Activated CD4-positive, alpha-beta T cell treated with anti-CD3 and anti-CD28 coated beads for 24 hours (primary cell): ENCODE measurements at places on chromosomes 1 and 21.

DNA sequence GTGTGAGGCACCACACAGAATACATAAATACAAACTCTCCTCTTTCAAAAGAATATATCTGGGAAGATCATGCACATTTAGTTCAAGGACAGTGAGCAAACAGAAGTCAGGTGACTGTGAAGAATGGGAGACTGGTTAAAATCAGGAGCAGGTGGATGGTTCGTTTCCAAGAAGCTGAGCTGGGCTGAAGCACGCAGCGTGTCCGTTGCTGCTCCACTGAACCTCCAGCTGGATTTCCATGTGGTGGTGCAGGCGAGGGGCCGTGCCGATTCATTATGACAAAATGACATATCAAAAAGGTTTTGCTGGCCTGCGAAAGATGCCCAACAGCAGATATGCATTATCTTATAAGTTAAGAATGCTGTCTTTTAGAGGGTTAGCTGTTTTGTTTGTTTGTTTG lies 66.0 kb downstream of the OLIG1 start:
- DNase-seq = no peak

GRCh38 chr1:22815043-22815365 lies 104.4 kb downstream of the EPHB2 start:
- DNase-seq = no peak

GRCh38 chr1:25018110-25018735 lies 88.1 kb upstream of the RUNX3 start:
- DNase-seq = no peak

GRCh38 chr21:42654179-42654912 lies 925 bp downstream of the PDE9A start:
- DNase-seq = no peak

DNA sequence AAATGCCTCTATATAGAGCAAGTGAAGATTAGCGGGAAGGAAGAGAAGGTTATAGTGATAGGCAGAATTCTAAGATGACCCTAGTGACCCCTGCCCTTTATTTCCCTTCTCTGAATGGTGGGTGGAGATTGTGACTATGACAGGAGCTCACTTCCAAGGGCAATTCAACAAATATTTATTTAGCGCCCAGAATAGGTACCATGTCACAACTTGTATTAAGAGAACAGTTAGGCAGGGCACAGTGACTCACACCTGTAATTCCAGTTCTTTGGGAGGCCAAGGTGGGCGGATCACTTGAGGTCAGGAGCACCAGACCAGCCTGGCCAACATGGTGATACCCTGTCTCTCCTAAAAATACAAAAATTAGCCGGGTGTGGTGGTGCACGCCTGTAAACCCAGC lies 236.0 kb upstream of the POGK start:
- DNase-seq = no peak
